ENCODE measurements at places on chromosomes 5 and 9.

- DNase-seq, result peak; percentile 97
Observed at GRCh38 chr9:111957856-111958631, 61.4 kb downstream of the UGCG start.

GRCh38 chr5:119527351-119527750 is 75.1 kb downstream of the HSD17B4 start:
- DNase-seq, result peak; percentile 11

DNA sequence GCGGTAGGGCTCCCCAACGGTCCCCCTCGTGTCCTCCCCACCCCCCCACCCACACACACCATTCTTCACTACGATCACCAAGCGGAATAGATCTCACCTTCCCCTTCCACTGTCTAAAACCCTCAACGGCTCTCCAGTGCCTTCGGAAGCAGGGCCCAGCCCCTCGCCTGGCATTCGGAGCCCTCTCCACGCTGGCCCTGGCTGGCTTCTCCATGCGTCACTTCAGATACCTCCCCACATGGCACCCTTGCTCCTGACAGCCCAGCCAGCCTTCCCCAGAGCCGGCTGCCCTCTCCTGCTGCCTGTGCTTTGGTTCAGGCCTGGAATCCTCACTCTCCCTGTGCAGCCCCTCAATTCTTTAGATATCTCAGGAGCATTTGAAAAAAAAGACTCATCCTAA is 126.6 kb downstream of the ZNF354C start:
- DNase-seq, result no peak

- DNase-seq, result no peak
Observed at GRCh38 chr9:80093695-80094094, 521.9 kb downstream of the TLE4 start.

DNA sequence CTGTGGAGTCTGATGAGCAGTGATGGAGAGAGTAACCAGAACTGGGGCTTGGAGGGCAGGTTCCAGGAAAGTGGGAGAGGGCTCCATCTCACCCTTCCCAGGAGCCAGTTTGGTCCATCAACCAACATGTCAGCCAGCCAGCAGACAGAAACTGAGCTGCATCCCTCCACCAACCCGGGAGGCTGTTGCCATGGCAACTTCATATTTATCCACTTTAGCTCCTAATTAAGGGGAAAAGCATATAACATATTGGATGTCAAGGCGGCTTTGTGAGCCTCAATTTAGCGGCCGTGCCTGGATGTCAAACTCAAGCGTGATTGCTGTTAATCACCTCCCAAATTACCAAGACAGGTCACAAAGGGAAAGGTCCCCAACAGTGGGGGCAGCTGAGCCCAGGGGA is 81.5 kb upstream of the ARAP3 start:
- DNase-seq, result no peak

- DNase-seq, result peak; percentile 58
Observed at GRCh38 chr9:124869986-124870560, 8.1 kb downstream of the ARPC5L start.

All from GM23248 (cell line).